Tibial nerve (tissue), 4 donors: ENCODE measurements at places on chromosomes 6 and 20. TPM values are rescaled to one million over a fixed set of nuclear protein-coding genes. Genes with fewer than 3 reads are reported as not detected.

GRCh38 chr6:44257753-44258324 is 511 bp upstream of the SLC35B2 start:
- H3K4me3 ChIP-seq = peak overlapping the region; percentile 90
- no peak for DNase-seq
- H3K27me3 ChIP-seq = no peaks in the 10 kb centered on the region
- H3K27ac ChIP-seq = peak overlapping the region; percentile 88
- H3K36me3 ChIP-seq = no peaks in the 10 kb centered on the region

DNA sequence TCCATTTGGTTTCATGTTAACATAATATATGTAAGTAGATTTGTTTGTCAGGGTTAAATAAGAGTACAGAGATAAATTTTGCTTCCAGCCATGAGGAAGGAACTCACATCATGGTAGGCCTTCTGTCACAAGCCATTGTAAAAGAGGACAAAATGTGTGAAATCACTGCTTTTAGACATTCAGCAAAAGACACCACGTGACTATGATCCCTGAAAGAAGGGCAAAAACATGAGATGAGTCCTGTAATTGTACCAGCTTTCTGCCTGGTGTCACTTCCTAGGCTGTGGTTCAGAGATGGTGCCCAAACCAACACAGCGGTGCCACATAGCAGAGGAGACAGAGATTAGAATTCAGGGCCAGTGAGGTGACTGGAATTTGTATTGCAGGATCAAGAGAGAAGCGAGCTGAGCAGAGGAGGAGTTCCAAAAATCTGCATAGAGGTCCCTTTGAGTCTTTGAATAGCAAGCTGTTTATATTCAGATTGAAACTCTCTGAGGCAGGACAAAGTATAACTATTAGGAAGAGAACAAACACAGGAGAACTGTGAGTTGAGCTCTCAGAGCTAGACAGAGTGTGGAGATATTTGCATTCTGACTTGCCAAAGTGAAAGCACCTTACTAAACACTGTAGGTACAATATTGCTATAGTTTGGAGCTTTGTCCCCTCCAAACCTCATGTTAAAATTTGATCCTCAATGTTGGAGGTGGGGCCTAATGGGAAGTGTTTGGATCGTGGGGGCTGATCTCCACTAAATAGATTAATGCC is 52.6 kb upstream of the PDE7B start:
- no peak for DNase-seq
- H3K4me1 ChIP-seq = no peaks in the 10 kb centered on the region
- no peaks in the 10 kb centered on the region for H3K36me3 ChIP-seq

DNA sequence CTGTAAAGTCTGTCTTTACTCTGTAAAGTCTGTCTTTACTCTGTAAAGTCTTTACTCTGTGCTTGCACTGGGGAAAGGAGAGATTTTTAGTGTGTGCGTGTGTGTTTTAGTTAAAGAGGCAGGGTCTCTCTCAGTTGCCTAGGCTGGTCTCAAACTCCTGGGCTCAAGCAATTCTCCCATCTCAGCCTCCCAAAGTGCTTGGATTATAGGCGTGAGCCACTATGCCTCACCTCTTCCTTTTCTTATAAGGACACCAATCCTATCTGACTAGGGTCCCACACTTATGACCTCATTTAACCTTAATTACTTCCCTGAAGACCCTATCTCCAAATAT is 93.8 kb downstream of the JPH2 start:
- H3K36me3 ChIP-seq = no peaks in the 10 kb centered on the region
- no peak overlapping the region for H3K27ac ChIP-seq

- H3K4me1 ChIP-seq = no peaks in the 10 kb centered on the region
- no peak overlapping the region for H3K4me3 ChIP-seq
- no peak for DNase-seq
- H3K36me3 ChIP-seq = no peaks in the 10 kb centered on the region
- H3K27me3 ChIP-seq = no peaks in the 10 kb centered on the region
Measured at GRCh38 chr6:79421707-79422484, 115.3 kb downstream of the LCA5 start.

- DNase-seq = no peak
- no peaks in the 10 kb centered on the region for H3K27me3 ChIP-seq
- no peaks in the 10 kb centered on the region for H3K36me3 ChIP-seq
Measured at GRCh38 chr6:152341596-152341995, 295.6 kb downstream of the SYNE1 start.

DNA sequence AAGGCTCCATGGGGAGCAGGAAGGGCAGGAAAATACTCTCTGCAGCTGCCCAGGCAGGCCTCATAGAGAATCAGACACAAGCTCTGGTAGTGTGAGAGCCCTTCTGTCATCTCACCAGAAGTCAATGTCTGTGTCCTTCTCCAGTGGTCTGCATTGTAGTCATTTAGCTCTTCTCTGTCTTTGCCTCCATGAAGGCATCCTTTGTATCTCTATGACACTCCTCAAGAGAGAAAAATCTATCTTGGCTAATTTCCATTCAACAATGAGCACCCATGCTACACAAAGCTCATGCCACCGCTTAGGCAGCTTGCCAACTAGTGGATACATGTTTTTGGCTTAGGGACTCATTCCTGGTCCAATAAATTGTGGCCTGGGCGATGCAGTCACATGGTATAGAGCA is 92.1 kb downstream of the RNF217 start:
- H3K36me3 ChIP-seq = no peaks in the 10 kb centered on the region
- H3K27me3 ChIP-seq = no peaks in the 10 kb centered on the region
- H3K4me3 ChIP-seq = no peak overlapping the region
- no peak for DNase-seq
- peaks cover 8% of the 10 kb centered on the region for H3K4me1 ChIP-seq
- H3K27ac ChIP-seq = no peak overlapping the region

DNA sequence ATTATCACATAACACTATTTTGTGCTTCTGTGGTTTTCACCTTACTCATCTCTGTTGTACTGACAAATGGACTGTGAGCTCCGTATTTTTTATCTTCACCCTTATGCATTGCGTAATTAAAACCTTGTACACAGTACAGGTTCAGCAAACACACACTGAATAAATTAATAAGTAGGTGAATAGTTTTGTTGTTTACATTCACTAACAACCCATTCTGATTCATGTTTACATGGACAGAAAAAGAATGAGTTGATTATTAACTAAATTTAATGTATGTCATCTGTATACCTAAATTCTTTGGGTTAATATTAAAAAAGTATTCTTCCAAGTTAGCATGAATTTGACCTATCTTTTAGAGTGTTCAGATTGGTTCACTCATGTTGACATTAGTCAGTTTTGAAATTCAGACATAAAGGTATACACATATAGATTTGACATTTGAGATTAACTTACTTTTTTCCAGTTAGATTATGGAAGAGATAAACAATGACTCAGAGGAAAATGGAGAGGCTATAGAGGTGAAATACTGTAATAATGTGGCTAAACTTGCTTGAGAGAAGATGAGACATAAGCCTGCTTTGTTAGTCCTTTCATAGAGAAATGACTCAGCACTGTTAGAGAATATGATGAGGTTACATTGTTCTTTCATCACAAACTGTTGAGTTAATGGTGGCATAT is 541.7 kb upstream of the FLRT3 start:
- no peaks in the 10 kb centered on the region for H3K4me1 ChIP-seq
- H3K4me3 ChIP-seq = no peak overlapping the region
- no peak for DNase-seq
- H3K36me3 ChIP-seq = no peaks in the 10 kb centered on the region

- no peaks in the 10 kb centered on the region for H3K36me3 ChIP-seq
- no peak overlapping the region for H3K27ac ChIP-seq
- no peak overlapping the region for H3K4me3 ChIP-seq
- no peaks in the 10 kb centered on the region for H3K4me1 ChIP-seq
Measured at GRCh38 chr6:161618831-161619454, 345.1 kb upstream of the AGPAT4 start.

DNA sequence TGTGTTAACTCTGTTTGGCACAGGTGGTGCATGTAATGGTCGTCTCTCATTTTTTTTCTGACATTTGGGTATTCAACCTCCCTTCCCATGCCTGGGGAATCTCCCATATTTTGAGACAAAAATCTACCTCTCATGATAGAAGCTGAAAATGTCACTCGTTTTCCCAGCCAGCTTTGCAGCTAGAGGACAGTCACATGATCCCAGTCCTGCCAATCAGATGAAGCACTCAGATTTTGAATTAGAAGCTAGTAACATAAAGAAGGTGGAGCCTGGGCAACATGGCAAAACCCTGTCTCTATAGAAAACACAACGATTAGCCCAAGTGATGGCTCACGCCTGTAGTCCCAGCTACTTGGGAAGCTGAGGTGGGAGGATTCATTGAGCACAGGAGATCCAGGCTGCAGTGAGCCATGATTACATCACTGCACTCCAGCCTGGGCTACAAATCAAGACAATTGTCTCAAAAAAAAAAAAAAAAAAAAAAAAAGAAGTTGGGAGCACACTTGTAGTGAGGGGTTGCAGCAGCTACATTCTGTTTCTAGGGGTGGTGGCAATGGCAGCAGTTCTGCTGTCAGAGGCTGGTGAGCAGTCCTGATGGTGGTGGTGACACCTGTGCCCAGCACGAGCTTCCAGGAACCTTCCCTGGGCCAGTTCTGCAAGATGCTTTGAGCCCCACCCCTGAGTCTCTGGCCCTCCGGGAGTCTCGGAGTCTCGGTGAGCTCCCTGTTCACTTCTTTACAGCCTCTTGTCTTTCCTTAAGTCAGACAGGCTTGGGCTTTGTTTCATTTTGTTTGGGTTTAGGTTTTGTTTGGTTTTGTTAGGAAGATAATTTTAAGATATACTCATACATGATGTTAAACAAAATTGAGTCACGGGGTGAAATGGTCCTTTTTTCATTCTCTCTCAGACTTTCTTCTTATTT is 94.1 kb upstream of the KCNG1 start:
- H3K4me3 ChIP-seq = no peak overlapping the region
- H3K27ac ChIP-seq = no peak overlapping the region
- peaks cover 16% of the 10 kb centered on the region for H3K27me3 ChIP-seq

DNA sequence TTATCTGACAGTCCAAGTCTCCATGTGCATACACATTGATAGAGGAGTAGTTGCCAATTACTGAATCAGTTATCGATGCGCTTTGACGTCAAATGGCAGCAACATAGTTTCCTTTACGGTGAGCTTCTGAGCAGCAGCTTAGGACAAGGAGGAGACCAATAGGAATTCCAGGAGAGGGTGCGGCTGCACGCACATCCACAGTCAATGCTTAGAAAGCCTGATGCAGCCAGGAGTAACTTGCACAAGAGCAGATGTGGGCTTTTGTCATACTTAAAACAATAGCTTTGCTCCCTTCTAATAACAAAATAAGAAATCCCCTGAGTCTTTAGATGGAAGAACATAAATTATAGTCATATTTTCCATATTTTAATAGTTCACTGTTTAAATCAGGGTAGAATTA is 442.1 kb downstream of the BCKDHB start:
- peaks cover 5% of the 10 kb centered on the region for H3K4me1 ChIP-seq
- H3K36me3 ChIP-seq = no peaks in the 10 kb centered on the region
- no peaks in the 10 kb centered on the region for H3K27me3 ChIP-seq
- no peak overlapping the region for H3K4me3 ChIP-seq

DNA sequence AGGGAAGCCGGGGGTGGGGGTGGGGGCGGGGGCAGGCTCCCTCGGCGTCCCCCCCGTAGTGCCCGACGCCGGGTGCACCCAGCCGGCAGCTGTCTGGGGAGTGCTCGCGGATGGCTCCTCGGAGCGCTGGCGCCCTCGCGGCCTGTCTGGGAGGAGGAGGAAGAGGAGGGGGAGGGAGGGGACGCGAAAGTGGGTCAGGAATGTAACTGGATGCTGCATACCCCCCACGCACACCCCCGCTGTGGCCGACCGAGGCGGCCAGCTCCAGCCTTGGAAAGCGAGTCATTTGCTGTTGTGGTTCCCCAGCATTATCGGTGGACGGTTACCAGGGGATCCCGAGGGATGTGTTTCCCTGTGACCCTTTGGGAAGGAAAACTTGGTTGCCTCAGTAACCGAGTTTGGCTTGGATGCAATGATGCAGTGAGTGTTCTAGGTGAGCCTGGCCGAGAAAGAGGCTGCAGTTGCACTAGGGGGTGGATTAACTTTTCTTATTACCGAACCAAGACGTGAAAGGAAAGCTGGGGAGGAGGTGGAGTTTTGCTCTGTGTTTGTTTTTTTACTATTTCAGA is 55.2 kb upstream of the RREB1 start:
- no peaks in the 10 kb centered on the region for H3K27me3 ChIP-seq
- H3K36me3 ChIP-seq = no peaks in the 10 kb centered on the region
- H3K27ac ChIP-seq = peak overlapping the region; percentile 82
- DNase-seq = peak; percentile 29
- H3K4me3 ChIP-seq = peak overlapping the region; percentile 57

DNA sequence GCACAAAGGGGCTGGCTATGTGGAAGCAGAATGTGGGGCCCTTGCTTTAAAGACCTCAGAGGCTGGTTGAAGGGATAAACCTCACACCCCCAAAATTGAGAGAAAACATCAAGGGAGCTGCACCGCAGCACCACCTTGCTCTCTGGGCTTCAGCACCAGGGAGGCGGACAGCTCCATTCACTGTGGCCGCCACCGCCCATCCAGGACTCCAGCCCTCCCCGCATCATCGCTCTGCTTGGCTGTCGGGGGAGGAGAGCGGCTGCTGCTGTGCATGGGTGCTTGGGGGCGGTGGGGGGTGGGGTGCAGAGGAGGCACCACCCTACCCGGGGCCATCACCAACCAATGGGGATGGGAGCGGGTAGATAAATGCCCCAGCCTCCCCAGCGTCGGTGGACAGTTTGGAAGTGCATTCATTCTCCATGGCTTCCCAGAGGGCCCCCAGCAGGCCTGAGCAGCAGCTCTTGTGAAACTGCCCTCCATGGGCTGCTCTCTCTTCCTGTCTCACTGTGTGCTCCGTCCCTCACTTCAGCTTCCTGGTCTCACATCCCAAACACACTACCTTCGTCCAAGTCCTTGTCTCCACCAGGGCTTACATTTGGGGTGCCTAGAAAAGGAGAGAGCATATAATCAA is 75.7 kb upstream of the BHLHE23 start:
- no peaks in the 10 kb centered on the region for H3K4me1 ChIP-seq
- no peak for DNase-seq
- H3K4me3 ChIP-seq = no peak overlapping the region
- H3K36me3 ChIP-seq = no peaks in the 10 kb centered on the region
- H3K27ac ChIP-seq = no peak overlapping the region
- H3K27me3 ChIP-seq = no peaks in the 10 kb centered on the region

The STMND1 gene
- not detected for total RNA-seq

The TFAP2D gene
- not detected for total RNA-seq

The PRL gene
- total RNA-seq = not detected

The TPBG gene
- 12.0 TPM for total RNA-seq

The DEFB132 gene
- not detected for total RNA-seq
